Activated CD4-positive, alpha-beta T cell treated with anti-CD3 and anti-CD28 coated beads for 1 hour (primary cell): ENCODE measurements at places on chromosomes 13 and 19.

GRCh38 chr13:19123502-19123901 is 58.1 kb downstream of the TUBA3C start:
- DNase-seq: no peak

GRCh38 chr13:77305266-77305665 is 21.6 kb downstream of the MYCBP2 start:
- DNase-seq: no peak

- no peak for DNase-seq
Measured at GRCh38 chr19:9937001-9937411, 691 bp upstream of the OLFM2 start.

GRCh38 chr19:56170261-56170660 is 5.5 kb upstream of the GALP start:
- DNase-seq: no peak

DNA sequence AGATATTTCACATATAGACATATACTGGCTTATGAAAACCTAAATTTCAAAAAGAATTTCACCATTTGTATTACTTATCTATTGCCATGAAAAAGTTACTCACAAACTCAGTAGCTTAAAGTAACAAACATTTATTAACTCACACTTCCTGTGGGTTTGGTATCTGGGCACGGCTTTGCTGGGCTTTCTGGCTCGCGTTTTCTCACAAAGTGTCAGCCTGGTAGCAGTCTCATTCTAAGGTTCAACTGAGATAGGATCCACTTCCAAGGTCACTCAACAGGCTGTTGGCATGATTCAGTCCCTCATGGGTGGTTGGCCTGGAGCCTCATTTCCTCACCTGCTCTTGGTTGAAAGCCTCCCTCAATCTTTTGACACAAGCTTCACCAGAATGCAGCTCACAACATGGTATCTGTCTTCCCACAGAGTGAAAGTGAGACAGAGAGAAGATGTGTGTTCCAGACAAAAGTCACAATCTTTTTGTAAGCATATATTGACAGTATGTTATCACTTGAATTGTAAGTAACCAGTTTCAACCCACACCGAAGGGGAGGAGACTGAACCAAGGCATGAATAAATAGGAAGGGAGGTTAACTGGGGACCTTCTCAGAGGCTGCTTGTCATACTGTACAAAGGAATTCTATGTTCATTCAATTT is 1065.8 kb upstream of the SPRY2 start:
- no peak for DNase-seq

DNA sequence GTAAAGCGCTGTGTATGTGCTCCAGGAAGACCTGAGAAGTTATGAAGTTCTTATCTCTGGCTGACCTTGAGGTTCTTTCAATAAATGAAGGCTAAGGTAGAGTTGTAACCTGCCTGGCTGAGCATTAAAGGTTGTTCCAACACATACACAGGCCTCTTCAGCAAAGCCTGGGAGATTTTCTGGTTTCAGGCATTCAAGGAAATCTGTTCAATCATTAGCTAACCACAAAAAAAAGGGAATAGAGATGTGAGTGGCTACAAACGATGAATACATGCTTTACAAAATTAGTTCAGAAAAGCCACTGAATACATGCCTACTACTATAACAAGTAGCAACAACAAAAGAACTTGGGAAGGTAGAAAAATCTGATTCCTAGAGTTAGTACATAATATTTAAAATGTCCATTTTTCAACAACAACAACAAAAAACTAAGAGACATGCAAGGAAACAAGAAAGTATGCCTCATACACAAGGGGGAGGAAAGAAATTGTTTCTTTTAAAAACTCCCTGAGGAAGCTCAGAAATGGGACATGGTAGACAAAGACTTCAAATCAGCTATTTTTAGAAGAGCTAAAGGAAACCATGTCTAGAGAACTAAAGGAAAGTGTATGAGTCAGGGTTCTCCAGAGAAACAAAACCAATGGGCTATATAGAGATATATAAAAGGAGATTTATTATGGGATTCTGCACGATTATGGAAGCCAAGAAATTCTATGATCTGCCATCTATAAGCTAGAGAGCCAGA is 191.5 kb upstream of the IPO5 start:
- no peak for DNase-seq

DNA sequence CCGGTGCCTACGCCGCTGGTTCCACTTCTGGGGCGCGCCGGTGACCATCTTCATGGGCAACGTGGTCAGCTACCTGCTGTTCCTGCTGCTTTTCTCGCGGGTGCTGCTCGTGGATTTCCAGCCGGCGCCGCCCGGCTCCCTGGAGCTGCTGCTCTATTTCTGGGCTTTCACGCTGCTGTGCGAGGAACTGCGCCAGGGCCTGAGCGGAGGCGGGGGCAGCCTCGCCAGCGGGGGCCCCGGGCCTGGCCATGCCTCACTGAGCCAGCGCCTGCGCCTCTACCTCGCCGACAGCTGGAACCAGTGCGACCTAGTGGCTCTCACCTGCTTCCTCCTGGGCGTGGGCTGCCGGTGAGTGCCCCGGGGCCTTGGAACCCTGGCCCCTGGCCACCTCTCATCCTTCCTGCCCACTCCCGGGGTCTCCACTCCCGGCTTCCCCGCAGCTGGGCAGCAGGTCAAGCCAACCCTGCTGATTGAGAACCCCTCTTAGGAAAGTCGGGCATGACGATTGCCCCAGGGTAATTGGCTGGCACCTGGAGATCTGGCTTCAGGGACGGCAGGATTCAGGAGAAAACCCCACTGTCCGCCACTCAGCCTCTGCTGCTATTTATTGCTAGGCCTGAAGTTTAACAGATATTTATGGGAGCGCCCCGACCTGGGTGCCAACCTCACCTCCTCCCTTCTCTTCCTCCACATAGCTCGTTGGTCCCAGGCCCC is 39.1 kb downstream of the TRPM4 start:
- no peak for DNase-seq

DNA sequence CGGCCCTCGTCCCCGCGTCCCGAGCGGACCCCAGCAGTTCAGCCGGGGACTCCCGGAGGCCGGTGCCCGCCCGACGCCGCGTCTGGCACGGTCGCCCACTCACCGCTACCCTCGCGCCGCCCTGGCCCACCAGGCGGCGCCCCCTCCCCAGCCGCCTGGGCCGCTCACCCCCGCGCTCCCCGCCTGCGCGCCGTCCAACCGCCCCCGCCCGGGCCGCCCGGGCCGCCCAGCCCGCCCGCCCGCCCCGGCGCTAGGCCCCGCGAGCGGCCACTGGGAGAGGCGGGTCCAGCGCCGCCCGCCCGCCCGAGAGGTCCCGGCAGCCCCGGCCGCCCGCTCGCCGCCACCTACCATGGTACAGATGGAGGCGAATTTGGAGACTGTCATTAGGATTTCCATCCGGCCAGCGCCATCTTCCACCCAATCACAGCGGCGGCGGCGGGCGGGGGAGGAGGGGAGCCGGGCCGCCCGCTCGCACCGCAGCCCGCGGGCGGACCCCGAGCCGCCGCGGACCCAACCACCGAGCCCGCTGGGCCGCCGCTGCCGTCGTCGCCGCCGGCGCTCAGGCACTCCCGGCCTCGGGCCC is at the start of gene USP12:
TSS of gene USP12 (minus strand) at position 568 of the 583 bp plus-strand sequence. CDS start at position 396, 172 bp downstream.
- DNase-seq: peak; percentile 19

GRCh38 chr13:29022968-29023367 is 202.8 kb downstream of the MTUS2 start:
- DNase-seq: no peak

DNA sequence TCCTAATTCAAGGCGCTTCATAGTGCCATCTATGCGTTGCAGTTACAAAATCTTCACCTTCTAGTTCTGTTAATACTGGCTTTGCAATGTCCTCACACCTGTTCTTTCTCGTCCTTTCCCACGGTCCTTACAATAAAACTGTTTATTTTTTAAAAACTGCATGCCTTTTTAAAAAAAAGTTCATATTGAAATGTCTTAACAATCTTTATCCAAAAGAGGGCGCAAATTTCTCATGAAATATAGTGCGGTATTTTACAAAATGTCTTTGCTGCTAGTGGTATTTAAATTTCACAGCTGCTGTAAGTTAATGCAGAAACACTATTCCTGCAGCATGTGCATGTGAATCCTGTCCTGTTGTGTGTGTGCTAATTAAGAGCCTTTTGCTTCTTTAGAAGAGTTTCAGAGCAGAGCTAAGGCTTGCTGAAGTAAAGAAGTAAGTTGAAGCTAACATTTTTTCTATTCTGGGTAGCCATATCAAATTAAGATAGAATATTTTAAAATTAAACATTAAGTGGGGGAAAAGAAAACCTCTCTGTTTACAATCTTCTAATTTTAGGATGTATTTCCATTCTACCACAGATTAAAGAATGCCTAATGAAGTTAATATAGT is 15.8 kb upstream of the CLDN10 start:
- DNase-seq: no peak

DNA sequence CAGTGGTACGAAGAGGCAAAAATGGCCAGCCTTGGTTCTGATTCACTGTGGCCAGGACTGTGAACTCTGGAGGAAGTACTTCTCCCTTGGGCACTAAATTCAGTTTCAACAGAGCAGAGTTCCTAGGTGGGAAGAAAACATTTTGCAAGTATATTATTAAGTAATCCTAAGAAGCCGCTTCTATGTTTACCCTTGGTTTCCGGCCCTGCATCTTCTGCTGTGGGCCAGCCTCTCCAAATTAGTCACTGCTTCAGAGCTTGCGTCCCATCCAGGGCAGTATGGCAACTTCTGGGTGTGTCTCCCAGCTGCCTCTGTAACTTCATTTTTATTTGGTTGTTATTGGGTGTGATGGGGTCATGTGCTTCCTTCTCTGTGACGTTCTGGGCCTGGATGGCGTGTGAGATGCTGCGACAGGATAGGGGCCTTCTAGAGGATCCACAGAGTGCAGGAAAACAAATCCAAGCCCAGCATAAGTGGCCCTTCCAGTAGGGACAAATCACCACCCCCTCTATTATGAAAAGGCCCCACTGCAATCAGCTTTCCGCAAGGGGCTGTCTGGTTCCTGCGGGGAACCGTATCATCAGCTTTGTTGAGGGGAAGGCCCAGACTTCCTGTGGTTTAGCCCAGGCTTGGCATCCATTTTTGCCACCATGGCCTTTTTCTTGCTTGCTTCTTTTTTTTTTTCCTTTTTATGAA is 55.1 kb upstream of the C1QTNF9 start:
- peak; percentile 52 for DNase-seq

DNA sequence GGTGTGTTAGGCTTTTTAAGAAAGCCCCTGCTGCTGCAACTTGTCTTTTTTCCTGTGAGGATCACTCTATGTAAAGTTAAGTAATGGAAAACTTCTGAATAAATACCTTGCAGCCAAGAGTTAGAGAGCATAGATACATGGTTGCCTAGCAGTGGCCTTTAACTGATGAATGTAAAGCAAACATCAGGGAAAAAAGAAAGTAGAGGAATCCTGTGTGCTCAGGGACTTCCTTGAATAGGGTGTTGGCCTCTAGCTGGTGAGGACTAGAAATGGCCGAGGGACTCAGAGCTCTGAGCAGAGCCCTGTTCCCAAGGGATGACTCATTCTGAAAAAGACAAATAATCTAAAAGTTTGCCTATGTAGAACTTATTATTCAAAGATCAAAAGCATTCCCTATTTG is 135.7 kb downstream of the MIPEP start:
- no peak for DNase-seq

GRCh38 chr13:26680123-26680450 is 80.5 kb downstream of the GPR12 start:
- DNase-seq: no peak

DNA sequence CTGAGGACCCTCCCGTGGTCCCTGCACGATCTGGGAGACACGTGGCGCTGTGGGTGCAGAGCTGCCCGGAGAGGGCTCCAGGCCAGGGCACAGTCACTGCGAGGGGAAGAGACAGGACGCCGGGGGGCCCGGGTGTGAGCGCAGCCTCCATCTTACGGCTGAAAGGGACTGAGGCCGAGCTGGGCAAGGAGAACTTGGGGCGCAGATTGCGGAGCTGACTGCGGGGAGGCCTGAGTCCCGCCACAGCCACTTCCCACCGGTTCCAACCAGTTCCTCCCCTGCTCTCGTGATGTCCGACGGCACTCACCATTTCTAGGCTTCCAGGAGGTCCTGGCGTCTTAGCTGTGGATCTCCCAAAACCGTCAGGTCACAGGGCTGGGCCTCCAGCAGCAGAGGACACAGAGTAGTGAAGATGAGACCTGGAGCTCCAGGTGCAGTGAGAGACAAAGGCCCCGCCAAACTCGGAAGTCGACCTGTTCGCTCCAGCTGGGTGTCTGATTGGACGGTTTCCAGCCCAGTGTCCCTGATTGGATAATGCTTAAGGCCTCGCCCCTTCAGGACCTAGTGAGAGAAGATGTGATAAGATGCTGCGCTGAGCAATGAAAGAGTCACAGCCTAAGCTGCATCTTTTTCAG is 4.8 kb upstream of the ZNF253 start:
- peak; percentile 12 for DNase-seq

GRCh38 chr19:55228015-55228391 is 560 bp downstream of the TMEM86B start:
- no peak for DNase-seq

- DNase-seq: peak; percentile 74
Measured at GRCh38 chr19:36850559-36851442, at the start of gene ZNF345. Gene ZNF345, plus strand, starts transcription at chr19:36850876. Its CDS starts 25,955 bp downstream, at chr19:36876831.

- DNase-seq: no peak
Measured at GRCh38 chr13:107865318-107865575, 350.1 kb downstream of the LIG4 start.

DNA sequence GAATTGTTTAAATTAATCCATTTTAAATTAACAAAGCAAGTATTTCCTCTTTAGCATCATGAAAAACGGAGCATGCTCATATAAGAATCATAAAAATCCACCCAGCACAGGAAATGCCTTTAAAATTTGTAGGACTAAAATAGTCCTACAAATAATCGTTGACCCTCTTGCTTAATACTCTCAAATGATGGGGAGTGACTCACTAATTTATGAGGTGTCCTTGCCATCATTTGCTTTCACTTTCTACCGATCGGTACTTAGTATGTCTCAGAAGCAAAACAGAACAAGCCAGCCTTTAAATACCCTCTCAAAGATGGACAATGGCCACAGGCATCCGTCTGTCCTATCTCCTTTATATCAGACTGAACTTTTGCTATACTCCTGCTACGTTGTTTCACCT is 97.2 kb downstream of the SUCLA2 start:
- no peak for DNase-seq

DNA sequence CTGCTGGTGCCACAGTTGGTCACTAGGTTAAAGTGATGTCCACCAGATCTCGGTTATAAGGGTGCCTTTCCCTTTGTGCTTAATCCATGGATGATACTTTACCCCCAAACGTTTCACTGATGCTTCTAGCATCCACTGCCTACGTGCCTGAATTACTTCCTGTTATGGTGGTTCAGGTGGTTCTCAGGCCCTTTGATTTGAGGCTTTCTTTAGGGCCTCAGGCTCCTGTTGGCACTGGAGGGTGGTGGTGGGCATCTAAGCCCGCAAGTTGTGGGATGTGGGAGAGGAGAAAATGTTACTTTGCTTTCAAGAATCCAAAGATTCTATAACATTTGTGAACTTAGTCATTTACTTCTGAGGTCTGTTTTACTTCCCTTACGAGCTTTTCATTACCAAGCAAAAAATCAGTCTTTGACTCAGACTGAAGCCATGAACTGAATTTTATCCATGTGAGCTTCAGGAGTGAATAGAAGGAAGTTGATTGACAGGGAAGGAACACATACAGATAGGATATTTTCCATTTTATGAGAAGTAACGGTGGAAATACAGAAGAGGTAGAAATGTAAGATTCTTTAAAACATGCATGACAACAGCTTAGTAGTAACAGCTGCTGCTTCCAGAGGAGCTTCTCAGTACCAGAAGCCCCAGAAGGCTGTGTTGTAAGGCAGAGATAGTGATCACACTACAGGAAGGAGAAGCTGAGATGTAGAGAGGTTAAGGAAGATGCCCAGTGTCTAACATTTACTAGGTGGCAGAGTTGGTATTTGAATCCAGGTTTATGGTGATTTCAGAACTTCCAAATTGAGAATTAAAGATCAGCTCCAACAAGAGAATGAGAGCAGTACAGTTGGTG is 65.0 kb downstream of the ARHGEF7 start:
- no peak for DNase-seq

- no peak for DNase-seq
Measured at GRCh38 chr19:34489175-34489574, 7.6 kb downstream of the WTIP start.
